ENCODE measurements at places on chromosomes 6 and 20.

DNA sequence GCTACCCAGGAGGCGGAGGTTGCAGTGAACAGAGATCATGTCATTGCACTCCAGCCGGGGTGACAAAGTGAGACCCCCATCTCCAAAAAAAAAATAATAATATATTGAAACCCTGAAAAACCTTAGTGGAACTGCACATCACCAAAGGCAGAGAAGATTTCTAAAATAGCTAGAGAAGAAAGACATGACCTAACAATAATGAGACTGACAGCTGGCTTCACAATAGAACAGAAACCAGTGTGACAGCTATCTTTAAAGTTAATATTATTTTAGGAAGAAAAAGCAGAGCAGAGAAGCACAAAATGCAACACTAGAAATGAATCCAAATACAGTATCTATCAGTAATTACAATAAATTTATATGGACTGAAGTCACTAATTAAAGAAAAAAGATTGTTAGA lies 67.1 kb upstream of the FLRT3 start:
- DNase-seq: no peak

- DNase-seq: no peak
Measured at GRCh38 chr6:55276745-55277530, 50.3 kb upstream of the GFRAL start.

DNA sequence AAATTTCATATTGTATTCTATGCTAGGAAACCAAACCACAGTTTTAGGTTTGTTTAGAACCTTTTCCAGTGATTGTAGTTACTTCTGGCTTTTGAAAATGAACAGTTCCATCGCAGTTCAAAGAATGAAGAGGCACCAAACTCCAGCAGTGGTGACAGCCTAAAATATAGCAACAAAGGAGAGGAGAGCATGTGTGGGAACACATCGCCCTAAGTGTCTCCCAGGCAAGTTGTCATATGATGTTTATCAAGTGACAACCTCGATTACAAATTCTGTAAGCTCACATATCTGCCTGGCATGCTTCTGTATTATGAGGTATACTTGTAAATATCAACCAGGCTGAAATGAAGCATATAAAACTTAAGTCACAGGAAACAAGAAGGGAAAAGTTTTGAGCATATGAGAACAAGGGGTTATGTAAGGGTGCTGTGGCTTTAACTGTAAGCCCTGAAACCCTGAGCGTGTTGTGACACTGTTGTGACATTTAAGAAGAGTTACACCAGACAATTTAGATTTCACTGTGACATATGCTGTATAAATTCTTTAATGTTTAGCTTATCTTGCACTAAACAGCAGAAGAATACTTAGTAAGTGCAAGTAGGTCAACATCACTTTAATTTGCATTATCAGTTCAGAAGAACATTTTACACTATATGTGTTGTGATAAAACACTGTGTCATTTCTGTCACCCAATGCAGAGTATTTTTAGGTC lies 29.1 kb upstream of the FBXL4 start:
- no peak for DNase-seq

DNA sequence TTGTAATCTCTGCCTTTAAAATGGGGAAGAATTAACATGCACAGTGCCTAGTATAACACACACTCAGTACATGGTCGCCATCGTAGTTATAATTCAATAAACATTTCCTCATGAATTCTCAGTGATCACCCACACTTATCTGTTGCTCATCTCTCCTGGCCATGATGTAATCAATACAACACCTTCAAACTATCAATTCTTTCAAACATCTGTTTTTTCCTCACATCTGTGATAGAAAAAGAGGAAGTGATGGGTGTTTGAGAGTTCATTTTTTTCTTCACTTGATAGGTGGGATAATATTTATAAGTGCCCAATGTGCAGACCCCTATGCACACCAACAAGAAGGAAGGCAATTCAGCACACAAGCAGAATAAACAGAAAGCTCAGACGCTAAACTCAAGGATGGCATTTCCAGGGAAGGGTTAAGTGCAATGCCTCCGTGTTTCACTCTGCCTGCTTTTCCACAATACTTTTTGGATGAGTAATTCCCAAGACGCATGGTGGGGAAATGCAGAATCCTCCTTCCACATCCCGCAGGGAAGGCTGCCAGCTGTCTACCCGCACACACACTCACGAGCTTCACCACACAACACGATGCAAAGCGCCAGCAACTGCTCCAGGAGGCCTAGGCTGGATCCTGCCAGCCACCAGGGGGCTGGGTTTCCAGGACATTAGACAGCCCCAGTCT lies 100.3 kb downstream of the GMPR start:
- no peak for DNase-seq

GRCh38 chr6:75746221-75746620 lies 2.8 kb upstream of the MYO6 start:
- no peak for DNase-seq

GRCh38 chr6:73028893-73029450 lies 196.3 kb downstream of the KHDC1L start:
- no peak for DNase-seq

- peak; percentile 25 for DNase-seq
Measured at GRCh38 chr6:125810445-125810844, 19.7 kb downstream of the NCOA7 start.

- DNase-seq: no peak
Measured at GRCh38 chr6:28449056-28449455, 5.8 kb upstream of the ZSCAN23 start.

- DNase-seq: no peak
Measured at GRCh38 chr6:12088531-12088930, 76.4 kb downstream of the HIVEP1 start.

DNA sequence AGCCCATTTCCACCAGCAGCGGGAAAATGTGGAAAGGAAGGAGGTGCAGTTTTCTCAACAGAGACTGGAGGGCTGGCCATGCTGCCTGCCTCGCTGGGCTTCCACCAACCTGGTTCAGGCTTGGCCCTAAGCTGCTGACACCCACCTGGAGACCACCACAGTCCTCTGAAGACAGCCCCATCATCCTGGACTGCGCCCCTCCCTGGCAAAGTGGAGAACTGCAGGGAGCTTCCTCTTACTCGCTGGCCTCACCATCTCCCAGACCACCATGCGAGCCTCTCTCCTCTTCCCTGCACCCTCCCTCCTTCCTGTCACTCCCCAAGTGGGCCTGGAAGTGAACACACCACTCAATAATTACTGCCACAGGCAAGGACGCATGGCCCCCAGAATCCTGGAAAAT lies 71.5 kb downstream of the PSMG4 start:
- no peak for DNase-seq

DNA sequence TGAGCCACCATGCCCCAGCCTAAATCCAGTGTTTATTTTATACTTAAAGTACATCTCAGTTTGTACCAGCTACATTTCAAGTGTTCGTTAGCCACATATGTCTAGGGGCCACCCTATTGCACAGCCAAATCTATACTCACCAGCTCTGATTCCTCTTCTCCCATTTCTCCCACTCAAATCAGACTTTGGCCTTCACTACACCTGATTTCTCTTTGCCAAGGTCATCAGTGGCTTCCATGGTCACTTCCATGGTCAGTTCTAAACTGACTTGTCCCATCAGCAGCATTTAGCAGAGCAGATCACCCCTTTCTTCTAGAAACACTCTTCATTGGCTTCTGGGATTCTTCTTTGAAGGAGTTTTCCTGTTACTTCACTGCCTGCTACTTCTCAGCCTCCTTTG lies 14.1 kb downstream of the GHRH start:
- no peak for DNase-seq

DNA sequence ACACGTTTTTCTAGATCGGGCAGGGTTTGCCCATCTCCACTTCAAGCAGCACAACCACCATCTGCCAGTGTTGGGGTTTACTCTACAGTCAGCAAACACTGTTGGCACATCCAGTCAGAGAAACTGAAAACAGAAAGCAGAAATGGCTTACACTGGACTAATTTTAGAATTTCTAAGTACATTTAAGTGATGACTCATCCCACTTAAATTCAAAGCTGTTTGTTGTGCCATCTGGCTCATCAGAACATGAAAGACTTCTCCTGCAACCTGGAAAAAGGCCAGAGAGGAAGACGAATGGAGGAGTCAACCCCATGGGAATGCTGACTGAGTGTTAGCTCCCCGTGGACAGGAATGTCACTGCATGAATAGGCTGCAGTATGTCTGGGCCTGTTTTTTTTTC lies 21.8 kb downstream of the FAM209B start:
- peak; percentile 98 for DNase-seq

GRCh38 chr6:52065621-52066020 lies 21.8 kb downstream of the PKHD1 start:
- no peak for DNase-seq

DNA sequence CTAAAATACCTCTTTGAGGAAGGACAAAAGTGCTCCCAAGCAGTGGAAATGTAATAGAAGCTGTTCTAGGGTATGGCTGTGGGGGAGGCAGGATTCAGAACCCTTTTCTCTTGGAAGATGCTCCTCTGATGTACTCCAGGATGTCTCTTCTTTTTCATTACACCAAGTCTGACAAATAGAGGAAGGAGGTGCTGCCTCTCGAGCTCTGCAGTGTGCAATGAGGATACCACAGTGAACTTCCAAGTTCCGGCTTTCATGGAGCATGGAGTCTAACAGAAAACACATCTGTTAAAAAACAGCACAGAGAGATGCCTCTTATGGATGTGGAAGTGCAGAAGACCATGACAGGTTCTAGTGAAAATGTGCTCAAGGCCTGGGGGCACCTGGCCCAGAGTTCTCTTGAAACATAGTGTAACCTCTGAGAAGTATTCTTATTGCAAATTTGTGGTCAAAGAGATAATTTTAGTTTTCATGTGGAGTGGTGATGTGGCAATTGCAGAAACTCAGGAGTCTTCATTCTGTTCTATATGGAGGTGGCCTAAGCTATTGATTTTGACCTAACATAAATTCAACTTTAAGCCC lies 362.0 kb upstream of the CITED2 start:
- no peak for DNase-seq

DNA sequence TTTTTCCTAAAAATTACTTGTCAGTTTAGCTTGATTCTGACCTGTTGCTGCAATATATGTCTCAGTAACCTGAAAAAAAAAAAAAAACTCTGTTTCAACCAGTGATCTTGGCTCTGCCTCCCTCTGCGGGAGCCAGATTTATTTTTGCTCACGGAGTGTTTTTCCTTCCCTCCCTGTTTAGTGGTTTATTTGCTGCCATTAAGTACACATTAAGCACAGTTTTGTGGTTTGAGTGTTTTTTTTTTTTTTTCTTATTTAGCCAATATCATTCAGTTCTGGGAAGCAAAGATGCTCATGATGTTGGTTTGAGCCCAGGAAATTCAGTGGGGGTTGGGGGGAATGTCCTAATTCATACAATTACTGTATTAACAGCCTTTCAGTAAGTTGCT lies 110.1 kb upstream of the GPR6 start:
- DNase-seq: no peak

GRCh38 chr6:155245193-155245592 lies 18.6 kb upstream of the CLDN20 start:
- no peak for DNase-seq

DNA sequence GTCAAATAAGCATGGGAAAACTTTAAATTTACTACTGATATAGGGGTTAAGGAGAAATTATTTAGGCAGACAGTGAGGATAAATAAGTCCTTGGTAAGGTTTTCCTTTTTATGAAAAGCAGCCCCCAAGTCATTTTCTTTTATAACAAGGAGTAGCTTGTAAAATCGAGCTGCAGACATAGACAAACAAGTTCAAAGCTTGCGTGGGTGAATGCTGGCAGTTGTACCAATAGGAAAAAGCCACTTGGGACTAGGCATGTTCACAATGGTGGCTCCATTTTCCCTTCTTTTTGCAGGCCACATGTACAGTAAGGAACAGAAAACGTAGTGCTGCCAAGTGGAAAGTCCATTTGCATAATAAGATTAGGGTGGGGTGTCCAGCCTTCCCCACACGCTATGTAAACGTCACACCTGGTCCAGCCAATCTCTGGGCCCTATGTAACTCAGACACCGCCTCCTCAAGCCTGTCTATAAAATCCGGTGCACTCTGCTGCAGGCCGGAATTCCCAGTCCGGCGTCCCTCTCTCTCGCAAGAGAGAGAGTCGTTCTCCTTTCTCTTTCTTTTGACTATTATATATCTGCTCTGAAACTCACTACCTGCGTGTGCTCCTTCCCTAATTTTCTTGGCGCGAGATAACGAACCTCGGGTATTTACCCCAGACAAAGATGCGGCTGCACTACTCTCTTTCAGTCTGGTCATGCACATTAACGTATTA lies 217.1 kb upstream of the MAN1A1 start:
- DNase-seq: no peak
